Left lobe of liver (tissue), 2 donors: ENCODE measurements at places on chromosomes 16 and 17. TPM values are rescaled to one million over a fixed set of nuclear protein-coding genes. Genes with fewer than 3 reads are reported as not detected.
A peak's percentile ranks its signal among the peaks of the same experiment; 100 is the strongest.

The RGS11 gene
- 0.70 TPM for total RNA-seq

The CPHXL2 gene
- not detected for total RNA-seq

The GPT2 gene
- 84.6 TPM for total RNA-seq

The GDPD3 gene
- total RNA-seq, result 1.4 TPM

The TPSG1 gene
- 0.15 TPM for total RNA-seq

The CD300LB gene
- total RNA-seq, result 0.08 TPM

DNA sequence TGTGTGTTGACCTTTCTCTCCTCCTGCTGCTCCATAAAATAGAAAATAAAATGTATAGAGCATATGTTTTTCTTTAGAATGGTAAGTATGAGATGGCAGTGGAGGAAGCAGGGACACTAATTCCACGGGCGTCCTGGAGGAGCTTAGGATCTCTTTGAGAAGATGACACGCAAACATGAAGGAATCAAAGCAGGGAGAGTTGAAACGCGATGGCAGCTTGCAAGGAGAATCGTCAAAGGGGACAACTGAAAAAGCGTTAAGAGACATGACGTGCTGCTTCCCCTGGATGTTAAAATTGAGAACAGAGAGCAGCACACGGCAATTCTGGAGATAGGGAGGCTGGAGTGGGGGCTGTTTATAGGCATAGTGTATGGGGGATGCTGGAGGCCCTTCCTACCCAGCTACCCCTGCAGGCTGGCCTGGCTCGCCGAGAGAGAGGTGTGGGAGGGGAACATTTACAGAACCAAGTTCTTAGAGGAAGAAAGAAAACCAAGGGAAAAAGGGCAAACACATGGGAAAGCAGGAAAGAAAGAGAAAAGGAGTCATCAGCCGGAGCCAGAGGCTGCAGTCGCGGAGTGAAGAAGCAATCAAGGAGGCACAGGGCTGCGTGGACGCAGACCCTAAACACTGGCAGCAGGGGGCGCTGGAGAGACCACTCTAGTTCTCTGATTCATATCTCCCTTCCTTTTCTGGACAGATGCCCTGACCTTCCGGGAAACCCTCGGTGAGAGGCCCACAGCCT, 55.8 kb downstream of the MYH13 start:
- peak; percentile 51 for DNase-seq

GRCh38 chr16:68907297-68907696, 64.0 kb downstream of the TANGO6 start:
- no peak for DNase-seq

DNA sequence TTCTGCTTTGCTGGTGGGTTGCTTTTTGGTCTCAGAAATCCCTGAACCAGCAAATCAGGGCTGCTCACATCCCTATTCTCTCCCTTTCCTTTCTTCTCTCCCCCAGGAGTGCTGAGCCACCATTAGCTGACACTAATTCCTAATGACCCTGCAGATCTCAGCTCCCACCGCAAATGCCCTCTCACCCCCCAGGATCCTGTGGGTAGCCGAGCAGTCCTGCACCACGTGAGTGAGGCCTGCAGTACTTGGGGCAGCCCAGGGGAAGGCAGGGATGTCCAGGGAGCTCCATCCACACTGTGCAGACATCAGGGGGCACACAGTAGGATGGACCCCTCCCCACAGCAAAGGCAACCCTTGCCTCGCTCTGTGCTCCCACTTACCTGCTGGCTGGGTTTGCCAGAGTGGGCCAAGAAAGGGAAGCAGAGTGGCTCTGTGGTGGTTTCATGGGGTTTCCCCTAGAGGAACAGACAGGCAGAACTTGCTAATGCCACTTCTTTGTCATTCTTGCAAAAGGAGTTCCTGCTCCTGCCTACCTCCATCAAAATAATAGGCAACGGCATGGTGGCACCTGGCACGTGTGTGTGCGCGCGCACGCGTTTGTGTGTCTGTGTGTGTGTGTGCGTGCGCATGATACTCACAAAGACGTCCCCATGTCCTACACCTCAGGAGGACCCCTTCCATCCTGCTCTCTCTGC, 135.6 kb downstream of the GAS7 start:
- no peak for DNase-seq

DNA sequence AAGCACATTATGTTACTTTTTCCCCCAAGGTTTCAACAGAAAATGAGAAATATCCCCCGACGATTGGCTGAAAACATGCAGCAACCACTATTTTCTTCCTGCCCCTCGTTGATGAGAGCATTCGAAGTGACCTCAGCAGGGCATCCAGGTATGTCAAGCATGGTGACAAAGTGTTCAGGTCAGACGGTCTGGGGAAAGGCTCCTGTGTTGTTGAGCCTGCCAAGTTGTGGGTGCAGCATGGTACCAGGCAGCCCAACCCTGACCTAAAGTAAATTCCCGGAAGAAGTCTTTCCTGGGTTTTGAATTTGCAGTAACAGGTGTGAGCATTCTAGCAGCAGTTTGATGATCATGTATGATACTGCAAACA, 51.7 kb upstream of the SEC14L1 start:
- no peak for DNase-seq

DNA sequence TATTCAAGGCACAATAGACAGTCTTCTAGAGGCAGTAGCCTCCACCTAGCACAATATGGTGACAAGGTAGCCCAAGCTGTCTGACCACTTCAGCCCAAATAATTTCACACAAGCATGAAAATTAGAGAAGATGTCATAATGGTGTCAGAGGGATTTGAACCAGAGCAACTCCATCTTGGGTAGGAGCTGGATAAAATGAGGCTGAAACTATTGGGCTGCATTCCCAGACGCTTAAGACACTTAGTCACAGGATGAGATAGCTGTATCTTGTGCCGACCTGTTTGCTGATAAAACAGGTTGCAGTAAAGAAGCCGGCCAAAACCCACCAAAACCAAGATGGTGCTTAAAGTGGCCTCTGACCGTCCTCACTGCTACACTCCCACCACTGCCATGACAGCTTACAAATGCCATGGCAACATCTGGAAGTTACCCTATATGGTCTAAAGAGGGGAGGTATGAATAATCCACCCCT, 192.6 kb downstream of the CPPED1 start:
- DNase-seq, result no peak

GRCh38 chr17:39213852-39214251, 11.9 kb downstream of the STAC2 start:
- DNase-seq, result no peak

GRCh38 chr17:66643815-66644710, 190.9 kb upstream of the CACNG5 start:
- DNase-seq, result no peak

- DNase-seq, result peak; percentile 61
Measured at GRCh38 chr16:3756113-3756512, 38.8 kb upstream of the TRAP1 start.

DNA sequence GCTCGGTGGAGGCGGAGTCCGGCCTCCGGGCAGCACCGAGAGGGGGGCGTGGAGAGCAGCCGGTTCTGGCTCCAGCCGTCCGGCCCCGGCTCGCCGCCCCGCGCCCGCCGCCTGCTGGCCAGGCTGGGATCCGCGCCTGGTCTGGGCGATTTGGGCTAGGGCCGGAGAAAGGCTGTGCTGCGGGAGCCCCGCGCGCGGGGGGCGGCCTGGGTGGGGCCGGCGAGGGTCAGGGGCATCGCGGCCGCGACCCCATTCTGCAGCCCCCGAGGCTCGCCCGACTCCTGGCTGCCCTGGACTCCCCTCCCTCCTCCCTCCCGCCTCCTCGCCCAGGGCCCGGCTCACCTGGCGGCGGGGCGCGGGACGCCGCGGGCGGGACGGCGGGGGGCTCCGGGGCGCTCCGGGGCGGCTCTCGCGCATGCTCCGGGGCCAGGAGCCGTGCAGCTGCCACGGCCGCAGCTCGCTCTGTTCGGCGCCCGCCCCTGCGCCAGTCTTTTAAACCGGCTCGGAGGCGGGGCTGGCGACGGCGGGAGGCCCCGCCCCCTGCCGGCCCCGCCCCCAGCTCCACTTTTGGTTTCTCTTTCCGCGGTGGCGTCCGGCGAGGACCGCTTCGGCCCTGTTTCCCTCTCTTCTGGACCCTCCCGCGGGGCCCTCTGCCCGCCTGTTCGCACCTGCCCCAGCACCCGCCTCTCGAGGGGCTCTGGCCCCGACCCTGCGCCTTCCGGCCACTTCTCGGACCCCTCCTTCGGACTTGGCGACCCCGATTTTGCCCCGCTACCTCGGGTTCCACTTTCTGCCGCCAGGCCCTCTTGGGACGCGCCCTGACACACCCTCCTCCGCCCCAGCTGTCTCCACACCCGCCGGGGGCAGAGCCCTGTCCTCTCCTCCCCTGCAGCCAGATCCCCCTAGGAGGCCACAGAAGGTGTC, at the start of gene SOCS1:
SOCS1 (minus strand) TSS at position 468 of the 924 bp plus-strand sequence. CDS start 726 bp downstream, outside the sequence.
- peak; percentile 90 for DNase-seq

- DNase-seq, result no peak
Measured at GRCh38 chr17:15958484-15958854, 13.5 kb downstream of the ADORA2B start.

- DNase-seq, result no peak
Measured at GRCh38 chr17:78889531-78889930, 13.5 kb downstream of the CEP295NL start.
